Stimulated activated CD8-positive, alpha-beta memory T cell treated with anti-CD3 and anti-CD28 coated beads, Interleukin-4, amount 100 ng/mL, for 1 hour (primary cell): ENCODE measurements at places on chromosomes 12 and 14.

DNA sequence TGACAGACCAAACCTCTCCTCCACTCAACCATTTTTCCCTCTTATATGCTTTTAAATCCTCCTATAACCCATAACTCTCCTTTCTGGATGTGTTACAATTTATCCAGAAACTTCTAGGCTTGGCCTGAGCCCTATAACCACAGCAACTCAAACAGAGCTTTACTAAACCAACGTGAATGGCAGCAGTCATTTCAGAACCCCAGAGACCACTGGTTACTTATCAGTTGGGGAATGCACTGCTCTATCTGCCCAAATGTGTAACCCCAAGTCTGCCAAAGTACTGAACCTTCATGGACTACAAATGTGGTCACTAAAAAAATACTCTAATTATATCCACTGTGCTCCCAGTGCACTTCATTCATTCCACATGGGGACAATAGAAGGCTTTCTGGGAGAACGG lies 42.0 kb downstream of the NAA25 start:
- no peak for DNase-seq

DNA sequence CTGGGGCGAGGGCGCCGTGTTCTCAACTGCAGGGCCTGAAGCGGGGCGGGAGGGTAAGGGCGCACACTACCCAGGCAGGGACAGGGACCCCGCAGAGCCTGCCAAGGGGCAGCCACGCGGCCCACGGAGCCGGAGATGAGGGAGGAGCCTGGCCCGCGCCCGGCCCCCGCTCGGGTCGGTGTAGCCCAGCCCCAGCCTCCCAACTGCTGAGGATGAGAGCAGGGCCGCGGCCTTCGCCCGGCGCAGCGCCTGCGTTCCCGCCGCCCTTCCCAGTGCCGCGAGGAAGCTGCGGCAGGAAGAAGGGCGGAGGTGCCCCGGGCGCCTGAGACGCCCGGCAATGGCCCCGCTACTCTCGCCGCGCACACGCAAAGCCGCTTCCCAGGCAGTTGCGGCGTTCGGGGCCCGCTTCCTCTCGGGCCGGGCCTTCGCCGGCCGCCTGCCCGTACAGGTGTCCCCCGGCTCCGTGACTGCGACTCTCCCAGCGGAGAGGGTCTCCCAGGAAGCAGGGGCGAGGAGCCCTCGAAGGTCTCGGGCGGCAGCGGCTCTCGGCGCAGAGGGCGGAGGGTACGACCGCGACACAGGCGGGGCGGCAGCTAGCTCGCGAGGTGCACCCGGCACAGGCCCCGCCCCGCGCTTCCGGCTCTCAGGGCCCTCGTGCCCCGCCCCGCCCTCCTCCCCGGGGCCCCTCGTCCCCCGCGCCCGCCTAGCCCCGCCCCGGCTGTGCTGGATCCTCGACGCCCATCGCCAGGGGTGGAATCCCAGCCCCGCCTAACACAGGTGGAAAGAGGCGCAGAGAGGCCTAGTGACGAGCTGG lies 24.8 kb upstream of the YY1 start:
- DNase-seq, result peak; percentile 82

GRCh38 chr14:59986556-59987059 lies 66.7 kb downstream of the LRRC9 start:
- DNase-seq, result no peak

DNA sequence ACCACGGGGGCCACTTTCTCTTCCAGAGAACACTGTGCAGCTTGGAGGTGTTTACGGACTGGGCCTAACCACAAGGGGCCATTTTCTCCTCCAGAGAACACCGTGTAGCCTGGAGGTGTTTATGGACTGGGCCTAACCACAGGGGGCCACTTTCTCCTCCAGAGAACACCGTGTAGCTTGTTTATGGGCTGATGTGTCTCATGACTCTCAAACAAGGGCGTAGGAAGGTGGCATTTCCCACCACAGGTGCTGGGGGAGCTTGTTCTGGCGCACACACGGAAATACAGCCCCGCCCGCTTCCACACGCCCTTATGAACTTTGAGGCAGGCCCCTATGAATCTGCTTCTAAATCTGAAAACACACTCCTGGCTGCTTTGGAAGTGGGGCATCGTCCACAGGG lies 174.6 kb upstream of the SFSWAP start:
- no peak for DNase-seq

DNA sequence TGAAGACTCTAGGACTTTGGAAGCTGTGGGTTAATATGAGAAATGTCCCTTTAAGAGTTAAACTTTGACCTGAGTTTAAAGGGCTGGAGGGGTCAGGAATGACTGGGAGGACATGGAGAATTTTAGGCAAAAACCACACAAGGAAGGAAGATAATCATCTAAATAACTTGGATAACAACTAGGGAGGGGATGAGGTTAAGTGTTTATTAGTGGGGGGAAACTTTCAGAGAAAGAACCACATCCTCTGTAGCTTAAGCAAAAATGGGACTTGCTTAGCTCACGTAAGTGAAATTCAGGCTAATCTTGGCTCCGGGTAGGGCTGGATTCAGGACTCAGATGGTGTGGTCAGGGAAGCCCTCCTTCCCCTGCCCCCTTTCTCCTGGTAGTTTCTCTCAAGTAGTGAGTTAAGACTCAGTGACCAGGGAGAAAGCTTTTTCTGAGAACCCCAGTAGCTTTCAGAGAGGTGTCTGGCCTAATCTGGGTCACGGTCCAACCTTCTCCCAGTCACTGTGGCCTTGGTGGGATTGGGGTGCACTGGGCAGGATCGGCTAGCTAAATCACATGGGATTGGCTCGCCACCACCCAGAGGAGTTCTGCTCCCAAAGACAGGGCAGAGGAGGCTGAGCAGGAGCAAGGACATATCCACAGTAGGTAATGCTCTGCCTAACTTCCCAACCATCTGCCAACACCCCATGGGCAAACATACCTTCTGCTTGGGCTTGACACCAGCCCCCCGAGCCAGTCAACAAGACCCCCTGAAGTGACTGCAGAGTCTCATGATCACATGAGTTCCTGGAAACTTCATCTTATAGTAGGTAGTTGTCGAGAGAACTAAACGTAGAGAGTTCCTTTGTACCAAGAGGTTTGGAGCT lies 52.8 kb downstream of the ARF6 start:
- DNase-seq, result no peak

- no peak for DNase-seq
These were observed 19.0 kb downstream of the RIN3 start for GRCh38 chr14:92532490-92533163.

DNA sequence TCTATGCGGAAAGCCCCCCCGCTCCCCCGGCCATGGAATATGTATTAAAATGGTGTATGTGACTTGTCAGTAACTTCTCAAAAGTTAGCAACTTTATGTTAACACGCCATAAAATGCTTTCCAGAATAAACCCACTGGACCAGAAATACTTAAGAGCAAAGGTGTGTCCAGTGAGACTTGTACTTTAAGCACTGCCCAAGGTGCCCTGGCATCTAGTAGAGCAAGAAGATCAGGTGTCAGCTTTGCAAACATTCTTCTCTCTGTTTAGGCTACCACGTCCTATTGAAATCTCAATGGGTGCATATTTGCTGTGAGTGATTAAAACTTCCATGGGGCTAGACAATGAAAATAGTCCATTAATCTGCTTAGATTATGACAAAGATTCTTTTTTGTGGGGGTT lies 201.2 kb downstream of the ESR2 start:
- no peak for DNase-seq

GRCh38 chr12:12387501-12387900 lies 30.6 kb downstream of the BORCS5 start:
- no peak for DNase-seq

DNA sequence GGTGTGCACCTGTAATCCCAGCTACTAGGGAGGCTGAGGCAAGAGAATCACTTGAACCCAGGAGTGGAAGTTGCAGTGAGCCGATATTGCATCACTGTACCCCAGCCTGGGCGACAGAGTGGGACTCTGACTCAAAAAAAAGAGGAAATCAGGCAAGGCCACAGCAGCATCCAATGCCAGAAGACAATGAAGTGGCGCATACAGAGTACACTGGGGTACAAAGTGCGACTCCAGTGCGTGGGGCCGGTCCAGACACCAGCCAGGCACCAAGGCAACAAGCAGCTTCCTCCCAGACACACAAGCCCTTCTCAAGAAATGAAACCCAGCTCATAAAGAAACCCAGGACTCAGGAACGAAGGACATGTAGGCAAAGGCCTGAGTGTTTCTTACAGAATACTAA lies 28.2 kb downstream of the TTC7B start:
- no peak for DNase-seq

GRCh38 chr12:48280572-48280971 lies 70.1 kb downstream of the ZNF641 start:
- no peak for DNase-seq

GRCh38 chr14:70350078-70350477 lies 9.4 kb downstream of the COX16 start:
- no peak for DNase-seq

- DNase-seq, result no peak
These were observed 31.6 kb upstream of the AMIGO2 start for GRCh38 chr12:47111392-47111778.

DNA sequence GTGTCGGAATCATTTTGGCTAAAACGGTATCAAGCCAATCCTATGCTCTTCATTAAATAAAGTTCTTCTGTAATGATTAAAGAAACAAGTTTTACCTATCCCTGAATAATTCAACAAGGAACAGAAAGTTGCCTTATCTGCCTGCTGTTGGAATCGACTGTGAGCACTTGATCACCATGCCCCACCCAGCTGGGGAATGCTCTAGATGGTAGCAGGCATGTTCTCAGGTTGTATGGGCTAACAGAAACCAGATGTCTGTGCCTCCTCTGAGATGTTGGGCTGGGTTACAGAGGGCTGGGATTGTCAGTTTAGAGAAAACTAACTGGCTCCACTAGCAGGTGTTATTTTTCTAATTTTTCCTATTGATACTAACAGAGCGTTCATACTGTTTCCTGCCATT lies 28.9 kb downstream of the RTRAF start:
- no peak for DNase-seq

DNA sequence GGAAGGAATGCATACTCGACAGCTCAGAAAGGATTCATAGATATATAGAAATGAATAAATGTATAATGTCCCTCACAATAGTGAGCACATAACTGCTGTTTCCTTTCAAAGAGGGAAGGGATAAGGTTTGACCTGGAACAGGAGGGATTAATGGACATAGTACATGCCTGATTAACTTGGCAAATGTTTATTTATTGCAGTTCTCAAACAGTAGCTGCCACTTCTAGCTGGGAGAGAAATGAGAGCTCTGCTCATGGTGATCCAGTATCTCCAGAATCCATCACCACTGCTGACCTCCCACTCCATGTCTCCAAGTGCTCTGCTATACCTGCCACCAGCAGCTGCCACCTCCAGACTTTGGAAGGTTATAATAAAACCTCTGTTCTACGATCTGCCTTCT lies 108.1 kb downstream of the LRIG3 start:
- DNase-seq, result no peak

GRCh38 chr14:35701531-35701930 lies 107.6 kb downstream of the RALGAPA1 start:
- DNase-seq, result no peak

- DNase-seq, result no peak
These were observed 13.5 kb upstream of the IRF2BPL start for GRCh38 chr14:77041881-77042545.

GRCh38 chr14:67746927-67747326 lies 45.2 kb downstream of the RDH12 start:
- no peak for DNase-seq

DNA sequence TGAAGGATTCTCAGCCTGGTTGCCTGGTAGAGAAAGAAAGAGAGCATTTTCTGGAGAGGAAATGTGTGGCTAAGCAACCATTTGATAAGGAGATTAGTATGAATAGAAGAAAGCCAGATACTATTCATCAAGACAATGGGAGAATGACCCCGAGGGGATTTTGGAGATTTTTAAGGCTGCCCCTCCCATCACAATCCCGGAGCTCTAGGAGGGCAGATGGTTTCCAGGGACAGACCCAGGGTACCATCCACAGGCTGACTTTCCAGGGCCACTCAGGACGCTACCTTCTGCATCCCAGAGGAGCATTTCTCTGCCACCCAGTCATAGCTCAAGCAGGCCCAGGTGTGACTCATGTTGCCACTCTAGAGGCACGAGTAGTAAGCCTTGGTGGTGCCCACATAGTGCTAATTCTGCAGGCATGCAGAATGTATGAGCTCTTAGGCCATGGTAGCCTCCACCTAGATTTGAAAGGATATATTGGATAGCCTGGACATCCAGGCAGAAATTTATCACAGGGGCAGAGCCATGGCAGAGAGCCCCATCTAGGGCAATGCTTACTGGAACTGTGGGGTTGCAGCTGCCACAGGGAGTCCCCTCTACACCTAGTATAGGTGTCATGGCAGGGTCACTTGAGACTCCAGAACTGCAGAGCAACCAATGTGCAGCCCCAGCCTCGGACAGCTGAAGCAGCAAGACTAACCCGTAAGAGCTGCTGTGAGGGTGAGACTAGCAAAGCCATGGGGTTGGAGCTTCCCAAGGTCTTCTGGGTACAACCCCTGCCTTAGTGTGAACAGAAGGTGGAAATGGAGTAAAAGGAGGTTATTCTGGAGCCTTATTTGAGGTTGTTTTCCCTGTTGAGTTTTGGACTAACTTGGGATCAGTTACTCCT lies 366.0 kb downstream of the ZFP36L1 start:
- no peak for DNase-seq

- no peak for DNase-seq
These were observed 1006.2 kb upstream of the FLRT2 start for GRCh38 chr14:84523746-84524145.

DNA sequence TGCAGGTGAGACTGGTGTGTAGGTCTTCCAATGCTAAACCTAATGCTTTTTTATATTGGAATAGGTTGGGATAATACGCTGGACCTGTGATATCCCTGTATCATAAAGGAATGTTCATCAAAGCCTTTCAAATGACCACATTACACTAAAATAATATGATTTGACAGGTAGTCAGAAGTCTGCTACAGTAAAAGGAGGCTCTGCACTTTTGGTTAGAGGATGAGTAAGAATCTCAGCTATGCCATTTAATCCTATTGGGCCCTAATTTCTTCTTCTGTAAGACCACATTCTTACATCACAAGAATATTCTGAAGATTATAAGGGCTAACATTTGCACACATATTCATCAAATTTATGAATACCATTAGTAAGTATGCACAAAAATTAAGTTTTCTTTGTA lies 250.5 kb upstream of the FLRT2 start:
- no peak for DNase-seq

DNA sequence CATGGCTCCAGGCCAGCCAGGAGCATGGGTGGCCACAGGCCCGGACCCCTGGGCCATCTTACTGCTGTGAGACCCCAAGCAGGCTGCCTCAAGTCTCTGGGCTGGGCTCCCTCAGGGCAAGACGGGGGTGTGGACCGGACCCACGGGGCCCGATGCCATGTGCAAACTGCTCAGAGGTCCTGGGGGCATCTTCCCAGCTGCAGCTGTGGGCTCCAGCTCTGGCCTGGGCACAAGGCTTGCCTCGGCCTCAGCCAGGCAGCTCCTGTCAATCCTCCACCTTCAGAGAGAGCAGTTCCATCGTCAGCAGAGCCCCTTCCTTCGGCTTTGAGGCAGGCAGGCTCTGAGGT lies 12.4 kb upstream of the GPR132 start:
- DNase-seq, result no peak

GRCh38 chr12:24582954-24583601 lies 365.8 kb downstream of the BCAT1 start:
- DNase-seq, result no peak

- no peak for DNase-seq
These were observed 236.3 kb downstream of the SLC25A21 start for GRCh38 chr14:36935976-36936678.

- DNase-seq, result no peak
These were observed 18.5 kb downstream of the PPP2R5E start for GRCh38 chr14:63524537-63525155.
